ENCODE measurements at places on chromosomes 3 and 15. TPM values are rescaled to one million over a fixed set of nuclear protein-coding genes. Genes with fewer than 3 reads are reported as not detected.

The ATP13A5 gene
- polyA plus RNA-seq = 0.26 TPM

The SLC28A2 gene
- not detected for polyA plus RNA-seq

The CNTN6 gene
- polyA plus RNA-seq = not detected

The CCR9 gene
- not detected for polyA plus RNA-seq

The FAM107A gene
- polyA plus RNA-seq = 7.2 TPM

The KNL1 gene
- 2.6 TPM for polyA plus RNA-seq

The PLSCR5 gene
- polyA plus RNA-seq = not detected

The CLDN16 gene
- polyA plus RNA-seq = 0.12 TPM

The HCLS1 gene
- polyA plus RNA-seq = 6.2 TPM

The CCDC80 gene
- polyA plus RNA-seq = 6.2 TPM

The LRRN1 gene
- 0.18 TPM for polyA plus RNA-seq

The IMPG2 gene
- polyA plus RNA-seq = 0.02 TPM

The GNB4 gene
- 6.7 TPM for polyA plus RNA-seq

The AMIGO3 gene
- polyA plus RNA-seq = 1.4 TPM

The CELSR3 gene
- polyA plus RNA-seq = 0.77 TPM

The MKRN3 gene
- polyA plus RNA-seq = 1.9 TPM

The VPS18 gene
- 6.8 TPM for polyA plus RNA-seq

The SLC25A20 gene
- 5.8 TPM for polyA plus RNA-seq

The CFAP20DC gene
- polyA plus RNA-seq = 8.1 TPM

The ISLR gene
- polyA plus RNA-seq = 2.3 TPM

The KBTBD13 gene
- polyA plus RNA-seq = not detected

The DNASE1L3 gene
- polyA plus RNA-seq = 7.5 TPM

The ZNF197 gene
- 4.1 TPM for polyA plus RNA-seq

The TM6SF1 gene
- 0.75 TPM for polyA plus RNA-seq

The OIP5 gene
- polyA plus RNA-seq = 6.4 TPM

The THAP10 gene
- polyA plus RNA-seq = 1.1 TPM

The GOLGA8N gene
- 3.0 TPM for polyA plus RNA-seq

The ADGRG7 gene
- polyA plus RNA-seq = not detected

The PLCH1 gene
- polyA plus RNA-seq = 0.10 TPM

The CHRNA7 gene
- polyA plus RNA-seq = 0.31 TPM

The FETUB gene
- polyA plus RNA-seq = 5.0 TPM

The NR1I2 gene
- polyA plus RNA-seq = 0.08 TPM

The NEK11 gene
- 1.2 TPM for polyA plus RNA-seq

The PATL2 gene
- polyA plus RNA-seq = 0.84 TPM

The KIF15 gene
- 4.2 TPM for polyA plus RNA-seq

The CCDC13 gene
- polyA plus RNA-seq = 1.0 TPM

The TPRA1 gene
- polyA plus RNA-seq = 22.1 TPM

The FOXB1 gene
- not detected for polyA plus RNA-seq

The NEK10 gene
- polyA plus RNA-seq = 0.55 TPM

The PTPN9 gene
- polyA plus RNA-seq = 6.5 TPM

The TBL1XR1 gene
- 16.2 TPM for polyA plus RNA-seq

The COL6A6 gene
- 0.02 TPM for polyA plus RNA-seq

The RTP3 gene
- polyA plus RNA-seq = not detected

The GRK7 gene
- 0.01 TPM for polyA plus RNA-seq

The PLS1 gene
- 5.9 TPM for polyA plus RNA-seq

The SMAD6 gene
- polyA plus RNA-seq = 1.6 TPM

The PPP1R14D gene
- polyA plus RNA-seq = 0.37 TPM

The CAMKV gene
- not detected for polyA plus RNA-seq

The CPN2 gene
- not detected for polyA plus RNA-seq

The TRH gene
- polyA plus RNA-seq = not detected

The NT5DC2 gene
- polyA plus RNA-seq = 93.7 TPM

The GOLGA6L10 gene
- 8.9 TPM for polyA plus RNA-seq

The SI gene
- 0.04 TPM for polyA plus RNA-seq

The RRP9 gene
- polyA plus RNA-seq = 22.9 TPM

Data from esophagus (tissue), 2 donors.